ENCODE measurements at places on chromosomes 7 and 10.

DNA sequence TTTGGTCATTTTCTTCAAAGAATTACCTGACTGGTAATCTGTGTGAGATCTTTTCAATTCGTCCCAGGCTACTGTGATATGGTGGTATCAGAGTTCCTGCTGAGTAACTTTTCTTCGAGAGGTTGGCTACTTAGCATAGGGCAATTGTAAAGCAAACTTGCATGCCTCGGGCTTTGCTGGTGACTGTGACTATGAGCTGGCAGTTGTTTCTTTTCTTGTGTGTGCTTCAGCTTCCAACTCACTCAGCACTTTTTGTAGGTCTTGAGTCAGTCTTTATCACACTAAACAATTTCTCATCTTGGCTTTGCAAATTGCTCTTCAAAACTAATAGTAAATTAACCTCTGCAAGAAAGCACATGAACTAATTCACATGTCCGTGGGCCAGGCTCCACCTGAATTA lies 44.3 kb downstream of the PRR15 start:
- DNase-seq = no peak

DNA sequence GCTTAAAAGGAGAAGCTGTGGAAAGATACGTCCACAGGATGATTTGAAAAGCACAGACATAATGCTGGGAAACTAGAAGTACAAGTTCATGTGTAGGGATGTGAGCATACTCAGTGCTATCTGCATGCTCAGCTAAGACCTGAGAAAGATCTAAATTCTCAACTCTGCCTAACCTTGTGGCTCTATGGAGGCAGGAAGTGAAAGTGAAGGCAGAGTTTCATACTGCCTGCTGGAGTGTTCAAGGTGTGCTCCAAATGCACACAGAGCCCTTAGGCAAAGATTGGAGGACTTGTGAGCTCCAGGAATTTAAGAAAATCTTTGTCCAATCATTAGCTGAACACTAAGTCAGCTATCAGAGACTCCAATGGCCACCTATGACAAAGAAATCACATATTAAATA lies 190.9 kb downstream of the RNLS start:
- DNase-seq = peak; percentile 63

GRCh38 chr7:2508327-2509215 lies 11.0 kb upstream of the LFNG start:
- peak; percentile 53 for DNase-seq

GRCh38 chr10:129605986-129606518 lies 139.0 kb downstream of the MGMT start:
- DNase-seq = peak; percentile 46

DNA sequence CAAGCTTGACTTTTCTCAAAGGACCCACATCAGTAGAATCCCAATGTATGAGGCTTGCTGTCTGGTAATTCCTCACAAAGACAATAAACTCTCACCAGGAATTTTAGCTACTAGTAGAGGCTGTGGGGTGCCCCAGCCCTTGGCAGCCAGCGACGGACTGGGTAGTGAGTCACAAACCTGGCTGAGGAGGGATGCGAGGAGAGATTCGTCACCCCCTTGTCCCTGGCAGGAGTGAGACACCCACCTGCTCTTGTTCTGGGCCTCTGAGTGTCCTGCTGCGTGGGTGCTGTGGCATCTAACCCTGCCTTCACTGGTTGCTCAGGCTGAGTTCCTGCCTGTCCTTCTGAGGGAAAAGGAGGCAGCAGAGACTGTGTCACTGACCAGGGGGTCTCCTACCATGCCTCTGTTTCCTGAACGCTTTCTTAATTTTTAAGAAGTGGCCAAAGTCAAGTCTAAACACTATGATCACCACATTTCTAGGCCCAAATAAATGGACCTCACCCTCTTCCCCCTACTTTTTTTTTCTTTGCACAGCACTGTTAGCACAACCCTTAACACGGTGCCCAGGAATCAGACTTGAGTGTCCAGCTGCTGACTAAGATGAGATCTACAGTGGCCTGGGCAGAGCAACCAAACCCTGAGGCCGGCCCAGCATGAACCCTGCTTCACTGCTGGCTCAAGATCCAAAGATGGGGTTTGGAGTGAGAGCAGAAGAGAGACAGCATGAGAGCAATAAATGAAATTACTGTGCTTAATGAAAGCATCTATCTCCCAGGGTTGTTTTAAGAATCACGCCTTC lies 146.4 kb downstream of the ANLN start:
- DNase-seq = no peak

DNA sequence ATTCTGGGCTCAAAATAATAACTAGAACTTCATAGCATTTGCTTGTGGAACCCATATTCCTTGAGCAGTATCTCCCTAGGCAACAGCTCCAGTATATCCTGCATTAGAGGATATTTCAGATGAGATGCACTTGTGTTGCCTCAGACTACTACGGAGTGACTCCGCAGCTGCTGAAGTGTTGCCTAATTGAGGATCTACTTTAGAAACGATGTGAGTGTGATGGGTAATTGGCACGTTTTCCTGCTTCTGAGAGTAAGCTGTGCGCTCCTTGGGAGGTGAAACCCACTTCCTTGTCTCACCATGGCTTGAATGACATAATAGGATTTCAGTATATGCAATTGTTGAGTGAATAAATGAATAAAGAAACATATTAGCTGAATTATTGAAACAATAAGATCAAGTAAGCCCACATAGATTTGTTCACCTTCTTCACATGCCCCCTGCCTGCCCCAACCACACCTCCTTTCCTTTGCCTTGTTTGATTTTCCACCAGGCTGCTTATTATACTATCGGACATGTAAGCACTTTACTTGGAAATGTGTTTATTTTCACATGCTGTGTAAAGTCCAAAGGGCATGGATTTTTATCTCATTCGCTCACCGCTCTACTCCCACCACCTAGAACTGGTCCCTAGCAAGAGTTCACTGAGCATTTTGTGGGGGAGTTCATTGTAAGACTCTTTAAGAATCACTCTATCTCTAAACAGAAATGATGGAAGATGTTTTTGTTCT lies 303.8 kb downstream of the KCNMA1 start:
- DNase-seq = no peak

GRCh38 chr7:32178677-32179366 lies 108.6 kb upstream of the PDE1C start:
- DNase-seq = no peak

DNA sequence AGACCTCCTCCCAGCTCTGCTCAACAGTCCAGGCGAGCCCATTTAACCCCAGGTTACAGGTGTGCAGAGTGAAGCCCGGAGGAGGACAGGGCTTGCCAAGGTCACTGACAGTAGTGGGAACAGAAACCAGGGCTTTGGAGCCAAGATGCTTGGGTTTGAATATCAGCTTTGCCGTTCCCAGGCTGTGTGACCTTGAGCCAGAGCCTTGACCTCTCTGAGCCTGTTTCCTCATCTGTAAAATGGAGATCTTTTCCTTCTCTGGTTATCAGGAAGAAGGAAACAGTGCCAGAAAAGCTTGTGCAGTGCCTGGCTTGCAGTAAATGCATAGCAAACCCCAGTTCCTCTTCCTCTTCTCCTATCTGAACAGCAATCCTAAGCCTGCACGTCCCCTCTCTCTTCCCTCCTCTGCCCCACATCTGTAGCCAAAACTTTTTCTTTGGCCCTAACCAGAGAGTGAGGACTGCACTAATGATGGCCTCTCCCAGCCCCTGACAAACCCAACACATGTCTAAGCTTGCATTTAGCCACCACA lies 21.4 kb upstream of the MLXIPL start:
- no peak for DNase-seq

- no peak for DNase-seq
These were observed 185.4 kb upstream of the ANK3 start for GRCh38 chr10:60575105-60575504.

DNA sequence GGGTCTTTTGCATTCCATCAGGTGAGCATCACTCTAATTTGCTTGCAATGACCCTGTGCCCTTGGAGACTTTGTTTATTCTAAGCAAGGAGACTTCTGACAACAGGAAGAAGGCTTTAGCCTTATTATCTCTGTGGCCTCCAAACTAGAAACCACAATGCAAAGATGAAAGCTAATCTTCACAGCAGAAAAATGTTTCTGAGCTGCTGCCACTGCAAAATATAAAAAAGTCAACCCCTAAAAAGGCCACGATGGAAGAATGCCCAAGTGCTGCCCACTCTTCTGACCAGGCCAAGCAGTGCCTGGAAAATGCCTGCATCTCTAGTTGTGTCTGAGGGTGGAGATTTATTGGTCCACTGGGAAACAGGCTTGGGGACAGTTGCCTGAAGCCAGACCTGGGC lies 299.9 kb downstream of the C7orf25 start:
- no peak for DNase-seq

- no peak for DNase-seq
These were observed 120.6 kb downstream of the GLCCI1 start for GRCh38 chr7:8089036-8089780.

DNA sequence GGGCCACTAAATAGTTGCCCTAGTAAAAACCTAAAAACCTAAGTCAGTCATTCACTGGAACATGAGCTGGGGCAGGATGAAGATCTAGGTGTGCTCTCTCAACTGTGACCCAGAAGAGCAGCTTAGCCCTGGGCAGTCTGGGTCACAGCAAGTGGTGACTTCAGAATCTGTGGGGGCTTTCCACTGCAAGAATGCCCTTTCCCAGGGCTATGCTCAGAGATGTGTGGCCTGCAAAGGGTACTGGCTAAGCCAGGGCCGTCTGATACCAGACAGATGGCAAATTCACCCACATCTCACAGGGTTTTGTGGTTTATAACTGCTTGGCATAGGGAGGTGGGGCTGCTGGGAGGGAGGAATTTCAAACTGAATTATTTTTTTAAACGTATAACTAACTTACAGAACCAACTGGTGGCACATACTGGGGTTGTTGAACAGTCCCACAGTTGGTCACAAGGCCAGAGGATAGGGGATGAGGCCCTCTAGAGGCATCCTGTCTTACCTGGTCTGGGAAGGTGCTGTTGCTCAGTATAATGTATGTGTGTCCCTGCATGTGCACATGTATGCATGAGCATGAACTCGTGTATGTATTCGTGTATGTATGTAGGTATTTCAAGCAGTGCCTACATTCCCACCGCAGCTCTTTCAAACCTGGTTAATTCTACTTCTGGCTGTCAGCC lies 63.2 kb downstream of the PRPF18 start:
- DNase-seq = no peak

Data from GM06990 (cell line).